Foreskin keratinocyte (primary cell): ENCODE measurements at places on chromosomes 4 and X. TPM values are rescaled to one million over a fixed set of nuclear protein-coding genes. Genes with fewer than 3 reads are reported as not detected.

GRCh38 chrX:154372612-154373022, 1.8 kb downstream of the FLNA start:
- DNase-seq, result no peak

GRCh38 chr4:177006331-177006730, 213.6 kb upstream of the VEGFC start:
- DNase-seq, result no peak

GRCh38 chr4:72938516-72938915, 131.0 kb downstream of the COX18 start:
- DNase-seq, result no peak

GRCh38 chrX:108224727-108225621, 133.4 kb downstream of the ATG4A start:
- DNase-seq, result no peak

DNA sequence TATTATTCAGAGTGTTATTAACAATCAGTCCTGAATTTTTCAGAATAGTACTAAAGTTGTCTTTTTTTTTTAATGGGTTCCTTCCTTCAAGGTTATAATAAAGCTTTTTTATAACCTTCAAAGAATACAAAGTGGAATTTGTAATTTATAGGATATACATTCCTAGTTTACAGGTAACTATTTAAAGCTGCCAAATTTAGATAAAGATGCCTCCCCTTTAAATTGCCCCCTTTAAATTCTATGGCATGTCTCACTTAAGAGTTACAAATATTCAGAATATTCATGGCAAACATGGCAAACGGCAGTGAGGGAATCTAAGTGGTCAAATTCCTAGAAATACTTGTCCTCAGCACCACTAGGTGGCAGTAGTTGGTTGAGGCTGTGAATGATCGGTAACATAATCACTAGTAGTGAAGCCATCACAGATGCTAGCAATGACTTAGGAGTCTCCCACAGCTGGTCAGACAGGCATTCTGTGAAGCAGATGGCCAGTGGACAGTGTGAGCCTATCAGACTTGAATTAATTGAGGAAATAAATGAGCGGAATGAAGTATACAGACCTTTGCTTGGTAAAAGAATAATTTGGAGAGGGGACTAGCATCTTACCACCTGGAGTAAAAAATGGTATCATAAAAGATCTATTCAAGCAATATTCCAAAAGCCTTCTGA, 86.4 kb downstream of the CBR4 start:
- DNase-seq, result no peak

- no peak for DNase-seq
These were observed 508.3 kb upstream of the MAGEB2 start for GRCh38 chrX:29707088-29707487.

- no peak for DNase-seq
These were observed 11.3 kb downstream of the FGFRL1 start for GRCh38 chr4:1022739-1023066.

DNA sequence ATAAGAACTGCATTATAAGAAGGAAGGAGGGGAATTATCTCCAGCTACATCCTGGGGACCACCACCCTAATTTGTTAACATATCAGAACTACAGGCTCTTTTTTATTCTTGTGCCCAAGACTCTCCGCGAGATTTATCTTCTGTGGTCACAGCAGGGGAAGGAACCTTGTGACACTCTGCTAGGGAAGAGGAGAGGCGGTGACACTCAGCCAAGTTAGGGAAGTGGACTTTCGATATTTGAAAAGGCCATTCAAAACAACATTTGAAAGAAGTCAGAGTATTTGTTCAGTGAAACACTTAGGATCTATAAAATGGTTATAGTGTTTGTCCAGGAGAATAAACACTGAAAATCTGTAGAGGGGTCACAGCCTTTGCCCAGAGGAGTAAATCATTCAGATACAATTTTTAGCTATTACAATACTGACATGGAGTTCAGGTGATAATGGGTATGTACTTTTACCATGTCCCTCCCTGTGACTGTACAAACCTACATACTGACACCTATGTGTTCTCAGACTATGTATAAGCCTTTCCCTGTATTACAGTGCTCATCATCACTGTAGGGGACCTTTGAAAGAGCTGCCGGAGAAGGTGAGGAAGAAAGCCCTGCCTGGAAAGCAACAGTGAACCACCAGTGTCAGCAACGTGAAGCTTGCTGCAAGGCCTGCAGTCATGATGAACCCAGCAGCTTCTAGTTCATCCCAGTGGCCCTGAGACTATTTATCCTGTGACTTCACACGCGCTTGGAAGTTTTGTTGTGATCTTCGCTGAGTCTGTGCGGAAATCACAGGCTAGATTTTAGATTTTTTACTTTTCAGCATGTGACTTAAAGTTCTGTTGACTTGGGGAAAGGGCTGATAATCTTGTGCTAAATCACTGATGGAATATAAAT, 8.5 kb upstream of the PTTG2 start:
- DNase-seq, result no peak

GRCh38 chr4:112910109-112910736, 139.2 kb upstream of the ANK2 start:
- DNase-seq, result no peak

GRCh38 chr4:172232966-172233365, 419.8 kb downstream of the GALNTL6 start:
- no peak for DNase-seq

- no peak for DNase-seq
These were observed 1.8 kb downstream of the CA5B start for GRCh38 chrX:15739886-15740285.

GRCh38 chrX:118807151-118808017, 16.2 kb upstream of the ZCCHC12 start:
- DNase-seq, result no peak

DNA sequence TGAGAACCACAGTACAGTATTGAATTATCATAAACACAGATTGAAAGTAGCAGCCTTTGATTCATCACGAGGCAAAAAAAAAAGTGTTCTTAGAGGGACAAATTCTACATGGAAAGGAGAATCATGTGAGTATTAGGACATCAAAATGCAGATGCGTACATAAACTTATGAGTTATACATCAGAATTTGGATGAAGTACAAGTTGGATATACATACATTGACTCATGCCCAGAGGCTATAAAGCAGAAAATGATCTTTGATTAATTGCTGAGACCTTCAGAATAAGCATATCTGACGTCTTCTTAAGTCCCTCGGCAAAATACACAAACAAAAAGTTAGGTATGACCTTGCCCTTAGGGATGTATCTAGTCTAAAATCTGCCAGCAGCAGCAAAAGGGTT, 206.4 kb downstream of the LDB2 start:
- no peak for DNase-seq

- DNase-seq, result no peak
These were observed 8.7 kb downstream of the CLRN2 start for GRCh38 chr4:17523662-17524061.

POLR2B gene
- 35.8 and 43.1 TPM in 2 replicates for polyA plus RNA-seq

ARX gene
- not detected in 2 replicates for polyA plus RNA-seq

SAGE1 gene
- not detected in 2 replicates for polyA plus RNA-seq

CDKL2 gene
- 0.20 and 0.21 TPM in 2 replicates for polyA plus RNA-seq

SPP1 gene
- polyA plus RNA-seq, result 0.21 and 0.24 TPM in 2 replicates

PAGE2B gene
- not detected in 2 replicates for polyA plus RNA-seq

RASL11B gene
- polyA plus RNA-seq, result 1.5 and 2.0 TPM in 2 replicates

PDGFC gene
- polyA plus RNA-seq, result 13.9 and 14.2 TPM in 2 replicates

SPANXN4 gene
- polyA plus RNA-seq, result not detected in 2 replicates
